Activated T-helper 2 cell treated with anti-CD3 and anti-CD28 coated beads, Interferon-gamma antibody, Interleukin-2, Interleukin-4, amounts not matched to agents 10 μg/mL and 5 μg/mL and 100 μg/mL, durations not matched to agents 14 hours and 24 hours and 36 hours (primary cell): ENCODE measurements at places on chromosomes 12 and 14. TPM values are rescaled to one million over a fixed set of nuclear protein-coding genes. Genes with fewer than 3 reads are reported as not detected.

The KRT75 gene
- not detected in 2 replicates for total RNA-seq

The FERMT2 gene
- total RNA-seq: 0.99 and 1.7 TPM in 2 replicates

The NUP37 gene
- total RNA-seq: 93.1 and 93.9 TPM in 2 replicates

The VIPAS39 gene
- 15.7 and 16.5 TPM in 2 replicates for total RNA-seq

The TCL1B gene
- total RNA-seq: not detected in 2 replicates

GRCh38 chr12:98653866-98654493, 8.9 kb downstream of the APAF1 start:
- no peak for DNase-seq

GRCh38 chr14:81400202-81400678, at the start of gene STON2:
Gene STON2 (minus strand): TSS chr14:81400324. CDS start chr14:81398382, 1,942 bp downstream.
- no peak for DNase-seq

The KLHL33 gene
- 0.07 TPM in 1 of 2 replicates, not detected in the other for total RNA-seq

The OVCH1 gene
- not detected in 2 replicates for total RNA-seq

The RIPK3 gene
- 13.2 and 15.4 TPM in 2 replicates for total RNA-seq

GRCh38 chr14:24032727-24033418, 18.9 kb upstream of the CARMIL3 start:
- no peak for DNase-seq

- peak; percentile 36 for DNase-seq
Measured at GRCh38 chr12:66107451-66107915, 23.1 kb downstream of the LLPH start.

The PPM1H gene
- total RNA-seq: 0.11 TPM in 1 of 2 replicates, not detected in the other

GRCh38 chr12:29957835-29958234, 174.1 kb upstream of the TMTC1 start:
- DNase-seq: no peak

GRCh38 chr14:32512348-32512747, 183.2 kb downstream of the AKAP6 start:
- no peak for DNase-seq

The SRSF5 gene
- 316 and 358 TPM in 2 replicates for total RNA-seq

DNA sequence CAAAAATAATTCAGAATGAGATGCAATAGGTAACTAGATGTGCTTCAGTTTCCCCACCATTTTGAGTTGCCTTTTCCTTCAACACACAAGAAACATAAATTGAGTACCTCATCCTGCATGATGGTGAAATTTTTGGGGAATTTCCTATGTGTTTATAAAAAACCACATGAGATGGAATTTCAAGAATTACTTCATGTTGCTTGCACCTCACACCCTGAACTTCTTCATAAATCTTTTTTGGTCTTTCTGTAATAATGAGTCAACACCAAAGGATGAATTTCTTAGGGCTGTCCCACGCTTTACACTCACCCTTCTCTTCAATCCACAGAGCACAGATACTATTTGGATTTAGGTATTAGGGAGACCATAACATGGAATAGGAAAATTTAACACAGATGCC, 22.6 kb upstream of the LUM start:
- no peak for DNase-seq

GRCh38 chr12:19998411-19998810, 369.9 kb upstream of the PDE3A start:
- DNase-seq: no peak

GRCh38 chr12:96814200-96814599, 92.9 kb upstream of the NEDD1 start:
- DNase-seq: no peak

GRCh38 chr12:70639535-70639934, 2.3 kb upstream of the PTPRB start:
- no peak for DNase-seq

The MRPL52 gene
- 173 and 175 TPM in 2 replicates for total RNA-seq

DNA sequence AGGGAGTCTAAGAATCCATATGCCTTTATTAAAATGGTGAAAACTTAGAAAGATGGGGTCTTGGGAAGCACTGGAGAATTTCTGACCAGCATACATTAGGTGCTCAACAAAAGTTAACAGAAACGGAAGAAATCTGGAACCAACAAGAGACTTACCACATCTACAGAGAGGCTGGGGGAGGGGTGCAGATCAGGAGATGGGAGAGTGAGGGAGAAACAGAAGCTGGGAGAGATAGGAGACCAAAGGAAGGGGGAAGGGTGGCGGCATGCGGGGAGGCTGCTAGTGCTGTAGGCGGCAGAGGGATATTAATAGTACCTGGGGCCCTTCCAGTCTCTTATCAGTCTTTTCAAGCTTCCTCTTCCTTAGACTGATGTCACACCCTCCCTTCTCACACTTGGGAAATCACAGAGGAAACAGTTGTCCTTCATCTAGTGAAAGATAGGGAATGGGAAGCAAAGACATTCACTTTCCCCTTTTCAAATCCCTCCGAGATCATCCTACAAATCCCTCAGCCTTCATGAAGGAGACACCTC, 18.1 kb downstream of the ZBTB39 start:
- DNase-seq: no peak

- no peak for DNase-seq
Measured at GRCh38 chr12:12671850-12672660, 23.9 kb downstream of the GPR19 start.

DNA sequence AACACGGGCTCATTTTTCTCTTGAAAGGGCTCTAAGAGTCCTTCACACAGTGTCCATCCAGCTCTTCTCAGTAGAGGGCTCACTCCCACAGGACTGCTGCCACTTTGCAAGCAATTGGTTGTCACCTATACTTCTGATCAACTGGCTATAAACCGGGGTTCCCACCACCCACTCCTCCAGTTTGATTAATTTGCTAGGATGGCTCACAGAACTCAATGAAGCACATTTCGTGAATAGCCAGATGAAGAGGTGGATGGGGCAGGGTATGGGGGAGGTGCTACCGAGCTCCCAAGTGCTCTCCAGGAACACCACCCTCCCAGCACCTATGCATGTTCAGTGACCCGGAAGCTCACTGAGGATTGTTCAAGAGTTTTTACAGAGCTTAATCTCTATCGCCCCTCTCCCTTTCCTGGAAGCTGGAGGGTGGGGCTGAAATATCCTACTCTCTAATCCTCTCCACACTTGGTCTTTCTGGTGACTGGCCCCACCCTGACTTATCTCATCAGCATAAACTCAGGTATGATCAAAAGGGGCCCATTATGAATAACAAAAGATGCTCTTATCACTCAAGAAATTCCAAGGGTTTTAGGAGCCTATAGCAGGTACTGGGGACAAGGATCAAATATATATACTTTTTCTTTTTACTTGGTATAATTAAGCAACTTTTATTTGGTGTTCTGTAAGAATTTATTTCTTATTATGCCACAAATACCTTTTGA, 13.9 kb upstream of the EGLN3 start:
- no peak for DNase-seq

The KRT79 gene
- not detected in 2 replicates for total RNA-seq

DNA sequence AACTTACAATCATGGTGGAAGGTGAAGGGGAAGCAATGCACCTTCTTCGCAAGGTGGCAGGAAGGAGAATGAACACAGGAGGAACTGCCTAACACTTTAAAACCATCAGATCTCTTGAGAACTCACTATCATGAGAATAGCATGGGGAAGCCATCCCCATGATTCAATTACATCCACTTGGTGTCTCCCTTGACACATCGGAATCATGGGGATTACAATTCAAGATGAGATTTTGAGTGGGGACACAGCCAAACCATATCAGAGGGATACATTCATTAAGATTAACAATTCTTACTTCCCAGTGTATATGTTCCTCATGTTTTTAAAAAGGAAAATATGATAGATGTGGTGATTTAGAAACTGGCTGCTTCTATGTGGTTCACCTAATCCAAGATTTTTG, 117.9 kb downstream of the PDE3A start:
- no peak for DNase-seq

GRCh38 chr12:100995201-100995600, 200.6 kb downstream of the ANO4 start:
- no peak for DNase-seq

DNA sequence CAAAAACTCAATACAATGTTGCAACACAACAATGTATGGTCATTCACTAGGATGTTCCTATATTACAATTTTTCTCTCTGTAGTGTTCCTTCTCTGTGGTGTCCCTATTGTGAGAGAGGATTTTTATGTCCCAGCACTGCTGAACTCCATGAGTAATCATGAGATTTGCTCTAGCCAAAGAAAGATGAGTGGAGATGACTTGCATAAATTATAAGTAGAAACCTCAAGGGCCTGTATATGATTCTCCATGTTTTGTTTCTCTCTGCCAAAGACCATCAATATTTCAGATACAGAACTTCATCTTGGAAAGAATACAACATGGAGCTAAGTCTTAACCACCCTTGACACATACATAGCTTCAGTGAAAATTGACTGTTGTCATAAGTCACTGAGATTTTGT, 579.1 kb downstream of the TMTC2 start:
- no peak for DNase-seq

DNA sequence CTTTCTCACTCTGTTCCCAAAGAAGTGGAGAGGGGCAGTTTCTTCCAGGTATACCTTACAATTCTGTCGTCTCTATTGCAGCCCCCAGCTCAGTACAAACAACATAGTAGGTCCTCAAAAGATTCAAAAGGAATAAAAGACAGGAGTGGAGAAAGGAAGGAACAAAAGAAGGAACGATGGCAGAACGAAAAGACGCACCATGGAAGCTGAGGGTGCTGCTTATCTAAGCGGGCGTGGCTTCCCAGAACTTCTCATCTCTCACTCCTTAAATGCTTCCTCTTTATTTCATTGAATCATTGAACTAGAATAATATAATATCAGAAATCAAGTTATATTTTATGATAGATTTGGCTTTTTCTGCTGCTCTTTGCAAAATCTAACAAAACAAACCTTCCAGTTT, 13.7 kb upstream of the LTA4H start:
- no peak for DNase-seq

- DNase-seq: no peak
Measured at GRCh38 chr14:50816395-50817047, 14.4 kb downstream of the NIN start.

- no peak for DNase-seq
Measured at GRCh38 chr12:1174659-1175058, 183.6 kb downstream of the ERC1 start.

GRCh38 chr12:65566751-65567150, 257.5 kb upstream of the HMGA2 start:
- no peak for DNase-seq

DNA sequence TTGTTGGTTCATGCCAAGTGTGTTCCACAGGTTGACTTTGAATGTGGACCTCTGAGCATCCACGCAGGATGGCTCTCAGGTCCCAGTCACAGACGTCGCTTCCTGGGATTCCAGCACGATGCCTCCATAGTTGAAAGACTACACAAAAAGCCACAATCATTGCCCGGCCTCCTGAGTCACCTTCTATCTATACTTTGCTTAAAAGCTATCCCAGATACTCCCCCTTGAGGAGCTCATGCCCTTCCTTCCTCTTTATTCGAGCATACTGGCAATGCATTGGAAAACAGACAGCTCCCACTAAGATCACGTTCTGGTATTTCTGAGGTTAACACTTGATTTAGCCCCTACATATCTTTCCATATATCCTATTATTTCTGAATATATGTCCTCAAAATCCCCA, 40.1 kb downstream of the ZNF664 start:
- no peak for DNase-seq

GRCh38 chr12:21697904-21698630, 40.4 kb upstream of the LDHB start:
- DNase-seq: no peak

The PLEKHD1 gene
- total RNA-seq: 0.09 TPM in 1 of 2 replicates, not detected in the other

The SELPLG gene
- 52.1 and 55.6 TPM in 2 replicates for total RNA-seq
